ENCODE measurements at places on chromosomes 12 and 14.

DNA sequence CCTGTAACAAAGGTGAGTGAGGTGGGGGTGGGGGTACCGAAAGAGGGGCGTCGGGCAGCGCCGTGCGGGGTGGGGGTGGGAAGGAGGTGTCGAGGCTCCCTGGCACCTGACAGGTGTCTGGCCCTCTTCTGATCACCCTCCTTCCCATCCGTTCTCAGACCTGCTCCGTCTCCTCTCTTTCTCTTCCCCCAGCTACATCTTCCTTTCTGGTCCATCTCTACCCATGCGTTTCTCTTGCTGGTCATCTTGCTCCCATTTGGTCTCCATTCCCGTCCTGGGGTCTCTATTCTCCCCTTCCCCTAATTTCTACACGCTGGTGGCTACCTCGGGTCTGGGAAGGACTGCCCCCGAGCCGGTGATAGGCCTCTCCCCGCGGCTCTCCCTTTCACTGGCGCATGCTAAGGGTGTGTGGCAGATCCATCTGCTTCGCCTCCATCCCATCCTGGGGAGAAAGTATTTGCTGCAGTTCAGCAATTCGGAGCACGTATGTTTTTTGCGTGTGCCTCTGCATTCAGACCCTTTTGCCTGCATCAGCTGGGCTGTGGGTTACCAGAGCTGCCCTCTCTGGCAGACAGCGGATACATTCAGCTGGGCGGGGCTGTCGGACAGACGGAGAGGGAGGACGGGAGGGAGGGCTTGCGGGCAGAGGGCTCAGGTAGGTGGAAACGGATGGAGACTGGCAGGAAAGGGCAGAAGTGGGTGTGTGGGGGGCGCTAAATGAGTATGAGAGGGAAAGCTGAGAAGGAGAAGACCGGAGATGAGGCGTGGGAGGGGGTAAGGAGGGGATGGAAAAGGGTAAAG is 730 bp downstream of the CLSTN3 start:
- peak; percentile 27 for DNase-seq

GRCh38 chr12:45389426-45389825 is 173.5 kb downstream of the ANO6 start:
- no peak for DNase-seq

DNA sequence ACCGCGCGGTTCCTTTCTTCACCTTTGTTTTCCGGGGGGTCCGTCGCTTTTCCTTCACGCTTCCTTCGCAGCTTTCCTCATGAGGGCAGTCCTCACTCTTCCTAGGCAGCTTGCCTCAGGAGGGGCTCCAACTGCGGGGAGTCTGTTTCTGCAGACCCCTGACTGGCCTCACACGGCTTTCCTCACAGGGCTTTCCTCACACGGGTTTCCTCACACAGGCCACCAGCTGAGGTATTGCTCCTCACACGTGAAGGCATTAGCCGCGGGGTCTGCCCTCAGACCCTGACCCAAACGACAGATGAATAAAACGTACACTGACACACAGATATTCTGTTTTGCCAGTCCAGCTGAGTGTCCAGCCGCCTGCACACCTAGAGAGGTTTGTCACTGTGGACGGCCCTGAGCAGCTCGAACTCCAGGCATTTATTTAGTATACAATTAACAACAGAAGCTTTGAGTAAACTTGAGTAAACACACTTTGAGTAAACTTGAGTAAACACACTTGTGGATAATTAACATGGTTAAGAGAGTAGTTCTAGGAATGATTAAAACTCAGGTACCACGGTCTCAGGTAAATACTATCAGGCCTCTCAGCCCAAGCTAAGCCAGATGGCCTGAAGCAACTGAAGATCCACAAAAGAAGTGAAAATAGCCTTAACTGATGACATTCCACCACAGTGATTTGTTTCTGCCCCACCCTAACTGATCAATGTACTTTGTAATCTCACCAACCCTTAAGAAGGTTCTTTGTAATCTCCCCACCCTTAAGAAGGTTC is 16.1 kb upstream of the LYZ start:
- DNase-seq = no peak

- no peak for DNase-seq
Measured at GRCh38 chr12:96261557-96261956, 67.4 kb downstream of the ELK3 start.

GRCh38 chr12:54017027-54017788 is 8.4 kb downstream of the HOXC8 start:
- DNase-seq = no peak

- DNase-seq = peak; percentile 33
Measured at GRCh38 chr12:118120579-118121363, 15.2 kb upstream of the PEBP1 start.

- DNase-seq = no peak
Measured at GRCh38 chr12:62481843-62482540, 15.4 kb downstream of the MON2 start.

- no peak for DNase-seq
Measured at GRCh38 chr14:78983126-78983525, 813.0 kb downstream of the NRXN3 start.
